ENCODE measurements at places on chromosomes 6 and 20. TPM values are rescaled to one million over a fixed set of nuclear protein-coding genes. Genes with fewer than 3 reads are reported as not detected.

OPN5 gene
- not detected for total RNA-seq

GRCh38 chr20:7993703-7994102, 25.9 kb downstream of the TMX4 start:
- H3K36me3 ChIP-seq: peaks cover 14% of the 10 kb centered on the region
- DNase-seq: no peak
- no peak overlapping the region for H3K4me3 ChIP-seq
- H3K27ac ChIP-seq: no peak overlapping the region

DNA sequence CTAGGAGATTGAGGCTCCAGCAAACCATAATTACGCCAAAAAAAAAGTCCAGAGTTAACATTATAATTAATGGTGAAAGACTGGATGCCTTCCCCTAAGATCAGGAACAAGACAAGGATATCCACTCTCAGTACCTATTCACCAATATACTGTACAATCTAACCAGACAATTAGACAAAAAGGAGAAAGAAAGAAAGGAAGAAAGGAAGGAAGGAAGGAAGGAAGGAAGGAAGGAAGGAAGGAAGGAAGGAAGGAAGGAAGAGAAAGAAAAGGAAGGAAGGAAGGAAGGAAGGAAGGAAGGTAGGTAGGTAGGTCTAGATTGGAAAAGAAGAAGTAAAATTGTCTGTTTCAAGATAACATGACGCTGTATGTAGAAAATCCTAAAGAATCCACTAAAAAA, 50.7 kb downstream of the TASP1 start:
- no peaks in the 10 kb centered on the region for H3K27me3 ChIP-seq
- H3K4me1 ChIP-seq: no peaks in the 10 kb centered on the region
- H3K36me3 ChIP-seq: peaks cover 11% of the 10 kb centered on the region
- no peak for DNase-seq

DNA sequence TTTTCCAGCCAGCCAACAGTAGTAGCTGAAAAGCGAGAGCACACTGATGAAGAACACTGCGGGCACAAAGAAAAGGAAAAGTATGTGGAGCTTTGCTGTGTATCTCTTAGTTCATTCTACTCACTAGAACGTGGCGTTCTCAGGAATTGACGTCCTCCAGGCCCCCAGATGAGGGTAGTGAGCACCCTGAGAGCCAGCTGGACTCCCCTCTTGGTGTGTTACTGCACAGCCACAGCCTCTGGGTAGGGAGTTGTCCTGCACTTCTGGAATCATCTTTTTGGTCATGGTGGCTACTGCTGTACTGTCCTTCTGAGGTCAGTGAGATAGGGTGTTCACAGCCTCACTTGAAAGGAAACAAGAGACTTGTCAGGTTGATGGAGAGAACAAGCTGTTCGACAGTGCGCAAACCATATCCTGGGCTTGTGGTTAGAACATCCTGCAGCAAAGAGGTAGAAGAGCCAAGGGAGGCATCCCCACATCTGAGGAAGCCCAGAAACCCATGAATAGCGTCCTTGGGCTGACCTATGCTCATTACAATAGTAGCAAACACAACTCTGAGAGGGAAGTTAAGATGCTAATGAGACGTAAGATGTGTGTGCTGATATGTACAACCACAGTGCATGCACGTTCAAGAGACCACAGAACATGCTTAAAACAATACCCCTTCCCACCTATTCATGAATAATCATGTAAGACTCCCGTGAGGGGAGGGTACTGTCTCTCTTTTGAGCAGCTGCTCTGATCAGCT, 14.6 kb upstream of the HLA-F start:
- no peak overlapping the region for H3K4me3 ChIP-seq
- DNase-seq: no peak
- peaks cover 5% of the 10 kb centered on the region for H3K4me1 ChIP-seq
- no peaks in the 10 kb centered on the region for H3K27me3 ChIP-seq

DNA sequence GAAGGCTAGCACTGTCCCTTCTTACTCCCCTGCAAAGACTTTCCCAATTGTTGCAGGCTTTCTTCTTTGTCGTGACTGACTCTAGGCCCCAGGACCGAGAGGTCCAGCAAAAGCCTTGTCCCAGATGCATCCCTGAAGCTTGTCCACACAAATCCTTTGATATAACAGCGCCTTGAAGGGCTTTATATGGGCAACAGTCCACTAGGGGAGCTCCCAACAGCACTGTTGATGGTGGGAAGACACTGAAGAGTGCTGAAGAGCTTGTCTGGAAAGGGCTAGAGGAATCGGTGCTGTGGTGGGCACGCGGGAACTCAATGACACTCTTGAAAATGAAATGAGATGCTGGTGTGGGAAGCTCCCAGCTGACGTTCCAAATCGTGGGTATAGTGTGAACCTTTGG, 316.1 kb upstream of the CDH4 start:
- no peak for DNase-seq
- H3K4me1 ChIP-seq: no peaks in the 10 kb centered on the region
- peaks cover 2% of the 10 kb centered on the region for H3K27me3 ChIP-seq
- H3K27ac ChIP-seq: no peak overlapping the region

DNA sequence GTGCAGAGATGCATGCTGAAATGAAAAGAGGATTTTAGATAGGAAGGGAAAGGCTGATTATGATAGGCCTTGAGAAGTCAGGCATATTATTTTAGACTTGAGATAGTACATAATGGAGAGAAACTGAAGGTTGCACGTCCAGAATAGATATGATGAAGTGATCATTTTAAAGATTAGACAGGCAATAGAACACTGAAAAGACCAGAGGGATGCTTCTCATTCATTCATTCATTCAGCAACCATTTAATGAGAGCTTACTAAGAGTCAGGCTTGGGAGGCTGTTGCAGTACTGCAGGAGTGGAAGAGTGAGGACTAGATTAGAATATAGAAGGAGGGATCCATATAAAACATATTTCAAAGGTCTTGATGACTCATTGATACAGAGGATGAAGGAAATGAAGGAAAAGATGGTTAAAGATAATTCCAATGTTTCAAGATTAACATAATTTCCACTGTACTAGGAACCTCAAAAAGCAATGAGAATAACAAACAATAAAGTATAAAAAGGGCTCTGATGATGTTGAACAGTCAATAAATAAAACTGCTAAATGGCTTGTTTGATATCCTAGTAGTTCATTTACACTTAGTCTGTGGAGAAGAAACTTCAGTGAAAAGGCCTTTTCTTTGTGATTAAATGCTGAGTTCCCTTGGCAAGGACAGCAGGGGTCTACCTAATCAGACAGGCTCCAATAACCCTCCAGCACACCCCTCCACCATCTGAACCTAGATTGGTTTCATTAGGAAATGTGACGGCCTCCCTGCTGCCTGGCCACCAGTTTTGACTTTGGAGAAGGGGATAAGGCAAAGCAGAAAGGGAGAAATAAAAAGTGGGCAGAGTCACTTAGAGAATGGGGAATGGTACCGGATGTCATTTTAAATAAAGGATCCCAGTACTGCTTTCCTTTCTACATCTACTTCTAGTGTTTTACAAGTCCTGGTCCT, 5.3 kb upstream of the FBXO9 start:
- H3K4me3 ChIP-seq: peak overlapping the region; percentile 90
- H3K27me3 ChIP-seq: no peaks in the 10 kb centered on the region
- DNase-seq: no peak
- peaks cover 17% of the 10 kb centered on the region for H3K4me1 ChIP-seq
- H3K27ac ChIP-seq: peak overlapping the region; percentile 96
- no peaks in the 10 kb centered on the region for H3K36me3 ChIP-seq

- no peak overlapping the region for H3K27ac ChIP-seq
- H3K36me3 ChIP-seq: peaks cover 10% of the 10 kb centered on the region
- no peak for DNase-seq
- no peak overlapping the region for H3K4me3 ChIP-seq
- H3K27me3 ChIP-seq: no peaks in the 10 kb centered on the region
- H3K4me1 ChIP-seq: no peaks in the 10 kb centered on the region
These were observed 31.3 kb downstream of the MARCKS start for GRCh38 chr6:113888493-113888892.
